ENCODE measurements at places on chromosomes 4 and X. TPM values are rescaled to one million over a fixed set of nuclear protein-coding genes. Genes with fewer than 3 reads are reported as not detected.

GRCh38 chr4:138235419-138235952 is 6.7 kb downstream of the SLC7A11 start:
- H3K4me3 ChIP-seq, result no peak overlapping the region
- H3K36me3 ChIP-seq, result no peaks in the 10 kb centered on the region
- H3K27ac ChIP-seq, result no peak overlapping the region

DNA sequence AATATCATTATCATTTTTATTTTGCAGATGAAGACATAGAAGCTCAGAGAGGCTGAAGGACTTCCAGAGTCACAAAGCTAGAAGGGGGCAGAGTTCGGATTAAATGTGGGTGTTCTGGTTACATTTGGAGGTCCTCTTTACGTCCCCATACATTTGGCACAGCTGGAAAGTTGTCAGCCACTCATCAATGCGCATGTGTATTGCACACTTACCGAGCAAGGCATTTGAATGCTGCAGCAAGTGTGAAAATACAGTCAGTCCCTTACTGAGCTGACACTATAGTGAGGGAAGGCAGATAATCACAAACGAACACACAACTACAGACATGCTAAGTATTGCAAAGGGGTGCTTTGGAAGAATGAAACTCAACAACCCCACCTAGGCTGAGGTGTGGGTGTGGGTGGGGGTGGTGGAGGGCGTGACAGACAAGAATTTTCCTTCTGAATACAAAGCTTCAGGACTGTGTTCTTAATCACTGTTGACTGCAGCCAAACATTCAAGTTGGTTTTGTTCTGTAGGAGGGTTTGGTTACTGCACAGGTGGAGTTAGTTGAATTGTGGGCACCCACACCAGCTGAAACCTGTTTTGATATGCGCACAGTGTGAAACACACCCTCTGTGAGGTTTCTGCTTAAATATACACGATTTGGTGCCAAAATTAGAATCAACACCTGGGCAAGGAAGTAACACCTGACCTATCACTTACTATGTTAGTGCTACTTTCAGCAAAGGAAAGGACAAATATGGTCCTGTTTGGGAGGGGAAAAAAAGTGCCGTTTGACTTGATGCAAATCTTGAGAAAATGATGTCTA is 72.4 kb downstream of the COQ2 start:
- no peak overlapping the region for H3K27ac ChIP-seq
- H3K27me3 ChIP-seq, result no peaks in the 10 kb centered on the region
- H3K4me1 ChIP-seq, result no peaks in the 10 kb centered on the region

- no peaks in the 10 kb centered on the region for H3K27me3 ChIP-seq
- H3K36me3 ChIP-seq, result no peaks in the 10 kb centered on the region
- no peak overlapping the region for H3K4me3 ChIP-seq
- no peak overlapping the region for H3K27ac ChIP-seq
Measured at GRCh38 chr4:138964716-138965426, 50.7 kb upstream of the NOCT start.

- peaks cover 19% of the 10 kb centered on the region for H3K4me1 ChIP-seq
- no peak overlapping the region for H3K27ac ChIP-seq
- no peaks in the 10 kb centered on the region for H3K36me3 ChIP-seq
- no peak overlapping the region for H3K4me3 ChIP-seq
Measured at GRCh38 chr4:139779691-139780090, 114.1 kb downstream of the MGST2 start.

DNA sequence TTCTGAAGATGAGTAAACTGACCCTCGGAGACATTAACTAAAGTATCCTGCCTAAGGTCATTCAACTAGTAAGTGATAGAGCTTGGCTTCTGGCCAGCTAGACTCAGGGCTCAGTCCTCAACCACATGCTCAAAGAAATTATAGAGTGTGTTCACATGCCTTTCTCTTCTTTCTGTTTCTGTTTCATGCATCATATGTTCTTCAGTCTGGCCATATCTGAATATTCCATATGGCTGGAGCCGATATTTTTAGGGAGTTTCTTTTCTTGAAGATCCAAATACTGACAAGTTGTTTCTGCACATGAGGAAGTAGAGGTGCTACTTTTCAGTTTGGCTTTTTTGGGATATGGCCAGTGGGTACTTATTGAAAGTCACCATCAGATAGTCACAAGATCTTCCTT is 44.9 kb downstream of the MMRN1 start:
- H3K4me1 ChIP-seq, result no peaks in the 10 kb centered on the region
- no peaks in the 10 kb centered on the region for H3K27me3 ChIP-seq
- H3K4me3 ChIP-seq, result no peak overlapping the region
- no peak overlapping the region for H3K27ac ChIP-seq
- no peaks in the 10 kb centered on the region for H3K36me3 ChIP-seq

GRCh38 chr4:75025431-75025830 is 92.5 kb downstream of the PARM1 start:
- DNase-seq, result no peak
- no peaks in the 10 kb centered on the region for H3K36me3 ChIP-seq
- no peak overlapping the region for H3K4me3 ChIP-seq
- no peak overlapping the region for H3K27ac ChIP-seq

The TMPRSS11D gene
- total RNA-seq, result not detected

The PDLIM3 gene
- total RNA-seq, result 56.9 TPM

The FAM184B gene
- 6.8 TPM for total RNA-seq

The EDA gene
- 15.2 TPM for total RNA-seq

The CHST7 gene
- 7.8 TPM for total RNA-seq

The GPC3 gene
- total RNA-seq, result 109 TPM
